ENCODE measurements at places on chromosomes 5 and 9. TPM values are rescaled to one million over a fixed set of nuclear protein-coding genes. Genes with fewer than 3 reads are reported as not detected.

The PTGES gene
- total RNA-seq: 0.20 TPM

The RASEF gene
- total RNA-seq: not detected

The AK8 gene
- 0.36 TPM for total RNA-seq

The NR2F1-AS1 gene
- total RNA-seq: not detected

The C9orf40 gene
- 18.9 TPM for total RNA-seq

The NIPAL4 gene
- 0.64 TPM for total RNA-seq

The SNCAIP gene
- total RNA-seq: not detected

The EGFLAM gene
- total RNA-seq: not detected

The NEUROG1 gene
- total RNA-seq: not detected

The INIP gene
- total RNA-seq: 38.6 TPM

The PRR16 gene
- total RNA-seq: not detected

The SGCD gene
- not detected for total RNA-seq

The GHR gene
- total RNA-seq: not detected

The PLEKHG4B gene
- 0.06 TPM for total RNA-seq

The FSD1L gene
- total RNA-seq: 3.0 TPM

The PCDHGA12 gene
- total RNA-seq: 0.08 TPM

The DAPK1 gene
- total RNA-seq: 1.9 TPM

The PTPDC1 gene
- 5.8 TPM for total RNA-seq
